ENCODE measurements at places on chromosomes 5 and 9.

GRCh38 chr5:143968071-143968878 is 156.3 kb downstream of the HMHB1 start:
- DNase-seq: no peak

- no peak for DNase-seq
These were observed 5.0 kb upstream of the IRX2 start for GRCh38 chr5:2756211-2757152.

GRCh38 chr5:54704333-54704732 is 186.8 kb downstream of the SNX18 start:
- DNase-seq: no peak

GRCh38 chr5:174236070-174236469 is 190.6 kb downstream of the NSG2 start:
- DNase-seq: no peak

DNA sequence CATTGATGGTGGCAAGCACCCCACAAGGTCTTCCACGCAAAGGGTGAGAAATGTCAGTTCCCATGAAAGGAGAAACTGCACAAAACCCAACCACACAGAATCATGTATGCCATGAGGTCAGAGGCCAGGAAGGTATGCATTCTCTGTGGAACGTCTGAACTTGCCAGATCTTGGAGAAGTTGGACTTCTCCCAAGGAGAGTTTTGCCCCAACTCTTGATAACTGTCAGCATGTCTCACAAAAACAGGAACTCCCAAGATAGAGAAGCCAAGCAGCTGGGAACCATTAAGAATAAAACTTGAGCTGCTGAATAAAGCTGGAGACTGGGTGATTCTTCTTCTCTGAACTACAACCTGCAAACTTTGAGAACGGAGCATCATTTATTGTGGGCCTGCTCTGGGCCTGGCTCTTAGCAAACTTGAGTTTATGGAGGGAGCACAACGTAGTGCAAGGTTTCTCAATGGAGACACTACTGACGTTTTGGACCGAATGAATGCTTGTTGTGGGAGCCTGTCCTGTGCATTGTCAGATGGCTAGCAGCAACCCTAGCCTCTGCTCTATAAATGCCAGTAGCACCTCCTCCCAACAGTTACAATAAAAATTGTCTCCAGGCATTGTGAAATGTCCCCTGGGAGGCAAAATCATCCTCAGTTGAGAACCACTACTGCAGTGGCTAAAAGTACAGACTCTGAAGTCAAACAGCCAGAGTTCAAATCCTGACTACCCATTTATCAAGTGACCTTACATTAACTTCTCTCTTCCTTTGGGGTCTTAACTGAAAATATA is 193.5 kb downstream of the ACTL7B start:
- DNase-seq: no peak

- DNase-seq: no peak
These were observed 1.5 kb downstream of the PLPPR1 start for GRCh38 chr9:101030086-101030391.

- DNase-seq: no peak
These were observed 20.4 kb downstream of the PDE8B start for GRCh38 chr5:77230727-77231470.

- no peak for DNase-seq
These were observed 37.8 kb downstream of the FAM78A start for GRCh38 chr9:131238402-131239021.

- DNase-seq: no peak
These were observed 153.6 kb downstream of the TRIO start for GRCh38 chr5:14296533-14297331.

- no peak for DNase-seq
These were observed 18.3 kb downstream of the CSF1R start for GRCh38 chr5:150068071-150068470.

- no peak for DNase-seq
These were observed 3.0 kb downstream of the NUDT2 start for GRCh38 chr9:34332076-34332964.

DNA sequence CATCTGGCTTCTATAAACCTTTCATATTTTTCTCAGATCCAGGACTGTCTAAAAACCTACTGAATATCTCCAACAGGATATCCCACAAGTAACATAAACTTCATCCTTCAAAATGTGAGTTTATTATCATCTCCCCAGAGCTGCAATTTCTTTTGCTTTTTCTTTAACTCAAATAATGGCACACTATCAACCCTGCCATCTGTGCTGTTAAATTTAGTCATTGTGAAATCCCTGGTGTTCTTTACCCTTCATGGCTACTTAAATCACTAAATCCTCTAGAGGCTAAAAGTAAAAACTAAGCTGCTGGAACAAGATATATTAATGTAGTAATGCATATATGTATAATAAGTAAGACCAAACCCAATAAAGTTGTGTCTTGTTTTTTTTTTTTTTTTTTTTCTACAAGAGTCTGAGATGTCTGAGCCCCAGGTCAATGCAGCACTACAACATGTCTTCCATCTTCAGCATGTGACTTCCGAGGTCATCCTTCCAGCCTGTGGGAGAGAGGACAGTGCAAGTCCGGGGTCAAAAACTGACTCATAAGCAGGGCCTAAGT is 362.9 kb downstream of the ADGRV1 start:
- DNase-seq: no peak

DNA sequence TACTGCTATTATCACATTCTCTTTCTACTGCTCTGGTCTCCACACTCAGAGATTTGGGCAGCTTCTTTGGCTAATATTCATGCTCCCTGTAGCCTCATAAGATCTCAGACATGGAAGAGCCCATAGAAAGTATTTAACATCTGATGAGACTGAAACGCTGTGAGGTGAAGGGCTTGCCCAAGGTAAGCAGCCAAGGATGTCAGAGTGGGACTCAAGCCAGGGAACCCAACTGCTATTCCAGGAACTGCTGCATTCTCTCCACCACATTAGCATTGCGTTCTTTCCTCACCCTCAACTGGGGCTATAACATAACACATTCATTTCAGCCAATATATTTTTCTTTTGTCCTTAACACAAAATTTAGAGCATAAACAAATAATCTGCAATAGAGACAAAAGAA is 3.8 kb downstream of the ADRB2 start:
- no peak for DNase-seq

DNA sequence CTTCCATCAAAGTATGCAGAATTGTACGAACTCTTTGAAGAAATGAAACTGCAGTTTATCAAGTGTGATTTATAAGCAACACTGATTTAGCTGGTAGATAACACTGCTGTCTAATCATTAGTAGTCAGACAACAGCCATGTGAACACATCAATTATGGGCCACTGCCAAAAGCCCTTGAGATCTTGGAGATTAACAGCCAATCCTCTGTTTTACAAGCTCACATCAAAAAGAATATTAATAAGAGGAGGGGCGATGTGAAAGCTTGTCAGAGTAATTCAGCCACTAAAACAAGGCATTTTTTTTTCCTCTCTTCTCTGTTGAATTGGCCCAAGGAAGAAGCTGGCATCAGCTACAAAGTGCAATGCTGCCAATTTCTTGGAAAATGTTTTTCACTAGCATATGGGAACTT is 28.1 kb downstream of the ZNF608 start:
- no peak for DNase-seq

DNA sequence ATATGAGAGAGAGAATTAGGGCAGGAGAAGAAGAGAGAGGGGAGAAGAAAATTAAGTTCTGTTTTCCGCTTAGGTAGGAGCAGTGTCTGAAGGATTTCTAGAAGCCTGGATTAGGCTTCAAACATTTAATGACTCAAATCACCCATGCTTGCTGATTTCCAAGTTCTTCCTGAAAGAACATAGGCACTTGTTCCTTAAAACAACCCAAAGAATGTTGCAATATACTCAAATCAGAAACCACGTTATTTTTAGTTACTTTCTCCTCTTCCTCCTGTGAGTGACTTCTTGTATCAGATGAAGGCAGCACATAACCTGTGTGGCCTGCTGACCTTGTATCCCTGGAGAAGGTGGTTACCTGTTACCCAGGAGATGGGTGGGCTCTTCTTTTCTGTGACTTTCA is 351.5 kb upstream of the KLF4 start:
- no peak for DNase-seq

DNA sequence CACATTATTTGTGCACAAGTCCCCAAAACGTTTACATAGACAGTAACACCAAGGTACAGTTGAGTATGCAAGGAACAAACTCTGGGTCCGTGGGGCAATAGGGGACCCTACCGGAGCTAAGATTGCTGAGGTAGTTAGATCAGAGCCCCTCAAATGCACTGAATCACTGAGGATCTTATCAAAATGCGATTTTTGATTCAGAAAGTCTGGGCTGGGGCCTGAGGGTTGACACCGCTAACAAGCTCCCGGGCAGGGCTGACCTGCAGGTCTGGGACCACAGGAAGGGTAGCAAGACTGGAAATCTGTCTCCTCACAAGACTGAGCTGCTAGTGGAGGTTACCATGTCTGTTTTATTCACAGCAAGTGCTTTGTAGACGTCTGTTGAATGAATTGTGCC is 1.8 kb upstream of the IL3 start:
- no peak for DNase-seq

Data from activated T-cell treated with anti-CD3 and anti-CD28 coated beads for 1 hour (primary cell).